Myocyte (in vitro differentiated cells): ENCODE measurements at places on chromosomes 11 and 22.

- no peak for DNase-seq
Measured at GRCh38 chr22:38938221-38938620, 19.2 kb upstream of the APOBEC3A start.

GRCh38 chr11:45563810-45564209 lies 101.6 kb downstream of the CHST1 start:
- DNase-seq = no peak

GRCh38 chr11:115990004-115990447 lies 485.8 kb upstream of the CADM1 start:
- DNase-seq = no peak

DNA sequence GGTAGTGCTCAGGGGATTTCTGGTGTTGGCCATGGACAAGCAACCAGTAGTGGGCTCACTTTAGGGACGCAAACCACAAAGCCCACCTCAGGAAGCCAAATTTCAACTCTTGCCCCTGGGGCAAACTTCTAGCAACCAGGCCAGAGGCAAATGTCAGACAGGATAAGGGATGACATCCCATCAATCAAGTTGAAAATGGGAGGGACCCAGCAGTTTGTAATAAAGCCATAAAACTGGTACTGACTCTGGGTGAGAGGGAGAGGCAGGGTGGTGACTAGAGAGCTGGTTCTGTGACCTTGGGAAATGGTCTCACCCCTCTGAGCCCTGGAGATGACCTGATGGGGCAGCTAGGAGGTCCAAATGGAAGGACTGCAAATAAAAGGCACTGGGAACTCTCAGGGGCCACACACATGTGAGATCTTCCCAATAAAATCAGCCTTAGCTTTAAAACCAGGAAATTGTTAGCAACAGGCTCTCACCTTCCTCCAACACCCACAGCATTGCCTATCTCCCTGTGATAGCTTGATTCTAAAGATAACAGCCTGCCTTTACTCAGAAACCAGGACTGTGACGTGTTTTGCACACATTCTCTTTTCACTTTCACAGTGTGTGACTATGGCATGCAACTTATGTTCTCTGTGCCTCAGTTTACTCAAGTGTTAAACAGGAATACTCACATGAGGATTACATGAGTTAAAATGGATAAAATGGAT lies 6.4 kb upstream of the TBC1D10A start:
- no peak for DNase-seq

- no peak for DNase-seq
Measured at GRCh38 chr11:1730059-1730629, 20.3 kb downstream of the IFITM10 start.

DNA sequence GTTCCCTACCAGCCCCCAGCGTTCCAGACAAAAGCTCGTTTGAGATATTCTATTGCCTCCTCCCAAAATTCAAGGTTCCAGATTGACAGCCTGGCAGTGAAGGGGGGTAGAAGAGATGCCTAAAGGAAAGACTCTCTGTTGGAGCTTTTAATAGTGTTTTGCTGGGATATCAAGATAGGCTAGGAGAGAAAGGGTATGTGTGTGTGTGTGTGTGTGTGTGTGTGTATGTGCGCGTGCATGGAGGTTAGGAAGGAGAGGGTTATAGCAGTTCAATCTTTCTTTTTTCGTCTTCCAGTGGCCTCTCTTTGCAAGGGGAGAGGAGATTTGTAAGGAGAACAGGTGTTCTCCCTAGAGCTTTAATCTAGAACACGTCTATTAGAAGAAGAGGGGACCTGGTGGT lies 22.0 kb downstream of the EHF start:
- DNase-seq = no peak

GRCh38 chr11:44571871-44572270 lies 6.4 kb downstream of the CD82 start:
- no peak for DNase-seq

GRCh38 chr22:49189871-49190270 lies 637.8 kb downstream of the BRD1 start:
- DNase-seq = no peak

- DNase-seq = no peak
Measured at GRCh38 chr11:134046681-134047449, 22.0 kb upstream of the JAM3 start.

GRCh38 chr11:91630916-91631673 lies 593.5 kb upstream of the FAT3 start:
- no peak for DNase-seq

- no peak for DNase-seq
Measured at GRCh38 chr11:9561279-9561982, 12.0 kb upstream of the WEE1 start.

DNA sequence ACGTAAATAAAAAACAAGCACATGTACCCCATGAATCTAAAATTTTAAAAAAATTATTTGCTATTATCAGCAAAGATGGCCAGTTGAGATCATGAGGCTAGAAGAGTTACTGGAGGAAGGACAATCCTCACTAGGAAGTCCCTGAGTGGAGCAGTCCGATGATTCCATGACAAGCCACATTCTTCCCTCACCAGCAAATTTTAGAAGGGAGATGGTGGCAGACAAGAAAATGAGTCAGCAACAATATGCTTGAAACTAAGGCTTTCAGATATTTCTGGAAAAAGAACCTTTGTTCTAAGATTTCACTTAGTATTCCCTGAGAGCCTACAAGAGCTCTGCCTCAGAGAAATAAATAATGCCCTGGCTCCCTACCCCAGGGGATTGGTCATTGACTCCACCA lies 34.9 kb downstream of the P4HA3 start:
- DNase-seq = no peak

- DNase-seq = no peak
Measured at GRCh38 chr11:134736251-134736947, 324.4 kb upstream of the B3GAT1 start.

DNA sequence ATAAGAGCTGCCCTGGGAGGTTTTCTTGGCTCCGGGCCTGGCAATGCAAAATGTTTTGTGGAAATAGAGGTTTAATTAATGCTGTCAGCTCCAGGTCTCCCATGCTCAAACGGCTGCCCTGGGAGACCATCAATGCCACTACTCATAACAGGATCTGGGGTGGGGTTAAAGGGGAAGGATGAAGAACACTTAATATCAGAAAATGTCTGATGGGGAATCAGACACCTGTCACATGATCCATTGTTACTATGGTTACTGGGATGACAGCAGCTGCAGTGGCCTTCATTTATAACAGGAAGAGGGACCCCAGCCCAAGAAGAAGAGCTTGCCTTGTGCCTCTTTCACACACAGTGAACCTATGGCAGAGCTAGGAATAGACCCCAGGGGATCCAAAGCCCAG lies 2.2 kb upstream of the SYT13 start:
- no peak for DNase-seq

- no peak for DNase-seq
Measured at GRCh38 chr11:134508219-134508990, 96.4 kb upstream of the B3GAT1 start.

DNA sequence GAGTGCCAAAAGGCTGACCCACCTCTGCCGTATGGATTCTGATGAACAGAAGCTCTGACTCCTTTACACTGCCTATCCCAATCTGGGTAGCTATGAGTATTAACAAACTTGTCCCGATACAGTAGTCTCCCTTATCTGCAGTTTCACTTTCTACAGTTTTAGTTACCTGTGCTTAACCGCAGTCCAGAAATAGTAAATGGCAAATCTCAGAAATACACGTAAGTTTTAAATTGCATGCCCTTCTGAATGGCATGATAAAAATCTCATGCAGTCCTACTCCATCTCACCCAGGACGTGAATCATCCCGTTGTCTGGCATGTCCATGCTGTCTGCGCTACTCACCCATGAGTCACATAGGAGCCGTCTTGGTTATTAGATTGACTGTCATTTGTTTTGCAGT lies 68.8 kb downstream of the SNX19 start:
- DNase-seq = peak; percentile 65

DNA sequence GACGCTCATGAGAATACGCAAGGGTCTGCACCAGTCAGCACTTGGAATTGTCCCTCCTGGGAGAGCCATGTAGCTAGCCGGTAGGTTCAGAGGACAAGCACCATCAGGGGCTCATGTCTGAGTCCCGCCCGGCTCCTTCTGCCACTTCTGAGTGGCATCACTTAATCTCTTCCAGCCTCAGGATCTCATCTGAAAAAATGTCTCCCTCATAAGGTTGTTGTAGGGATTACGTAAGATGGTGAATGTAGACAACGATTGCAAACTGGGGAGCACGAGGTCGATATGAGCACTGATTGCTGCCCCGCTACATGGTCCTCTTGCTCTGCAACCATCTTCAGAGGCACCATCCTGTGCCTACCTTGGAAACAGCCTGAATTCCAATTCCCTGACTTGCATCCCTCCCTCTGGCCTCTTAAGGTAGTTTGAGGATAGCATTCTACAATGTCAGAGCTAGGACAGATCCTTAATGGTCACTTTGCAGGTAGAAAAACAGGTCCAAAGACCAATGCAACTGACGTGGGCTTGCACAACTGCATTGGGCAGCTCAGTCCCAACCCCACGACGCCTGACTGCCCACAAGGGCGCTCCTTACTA lies 115.8 kb upstream of the TMEM45B start:
- no peak for DNase-seq

DNA sequence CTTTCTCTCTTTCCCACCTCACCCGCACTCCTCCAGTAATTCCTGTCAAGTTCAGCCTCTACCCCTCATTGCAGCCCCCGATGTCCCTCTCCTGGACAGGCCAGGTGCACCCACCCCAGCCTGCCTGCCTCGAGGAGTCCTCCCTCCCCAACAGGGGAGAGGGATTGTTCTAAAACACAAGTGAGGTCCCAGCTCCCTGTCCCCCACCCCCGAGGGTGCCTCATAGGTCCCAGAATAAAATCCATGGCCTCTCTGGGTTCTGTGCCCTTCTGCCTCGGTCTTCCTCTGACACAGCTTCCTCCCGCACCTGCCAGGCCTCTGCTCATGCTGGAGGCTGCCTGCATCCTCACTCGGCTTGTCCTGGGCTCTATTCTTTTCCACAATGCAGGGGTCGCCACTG lies 720.1 kb downstream of the BRD1 start:
- no peak for DNase-seq

DNA sequence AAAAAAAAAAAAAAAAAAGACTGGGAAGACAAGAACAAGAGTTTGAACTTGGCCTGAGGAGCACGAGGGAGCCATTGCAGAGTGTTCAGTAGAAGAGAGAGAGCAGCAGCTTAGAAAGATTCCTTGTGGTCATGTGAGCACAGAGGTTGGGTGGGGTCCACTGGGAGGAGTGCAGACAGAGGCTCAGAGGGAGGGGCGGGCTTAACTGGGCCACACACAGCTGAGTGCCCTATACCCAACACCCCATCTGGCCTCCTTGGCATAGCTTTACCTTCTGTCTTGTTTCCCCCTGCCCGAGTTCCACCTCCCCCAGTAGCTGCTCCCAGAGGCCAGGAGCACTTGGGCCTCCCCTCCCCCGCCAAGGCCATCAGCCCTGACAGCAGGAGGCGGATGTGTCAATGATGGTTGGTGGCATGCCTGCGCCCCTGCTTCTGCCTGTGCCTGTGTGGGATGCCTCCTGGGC lies 12.1 kb downstream of the C11orf86 start:
- no peak for DNase-seq

DNA sequence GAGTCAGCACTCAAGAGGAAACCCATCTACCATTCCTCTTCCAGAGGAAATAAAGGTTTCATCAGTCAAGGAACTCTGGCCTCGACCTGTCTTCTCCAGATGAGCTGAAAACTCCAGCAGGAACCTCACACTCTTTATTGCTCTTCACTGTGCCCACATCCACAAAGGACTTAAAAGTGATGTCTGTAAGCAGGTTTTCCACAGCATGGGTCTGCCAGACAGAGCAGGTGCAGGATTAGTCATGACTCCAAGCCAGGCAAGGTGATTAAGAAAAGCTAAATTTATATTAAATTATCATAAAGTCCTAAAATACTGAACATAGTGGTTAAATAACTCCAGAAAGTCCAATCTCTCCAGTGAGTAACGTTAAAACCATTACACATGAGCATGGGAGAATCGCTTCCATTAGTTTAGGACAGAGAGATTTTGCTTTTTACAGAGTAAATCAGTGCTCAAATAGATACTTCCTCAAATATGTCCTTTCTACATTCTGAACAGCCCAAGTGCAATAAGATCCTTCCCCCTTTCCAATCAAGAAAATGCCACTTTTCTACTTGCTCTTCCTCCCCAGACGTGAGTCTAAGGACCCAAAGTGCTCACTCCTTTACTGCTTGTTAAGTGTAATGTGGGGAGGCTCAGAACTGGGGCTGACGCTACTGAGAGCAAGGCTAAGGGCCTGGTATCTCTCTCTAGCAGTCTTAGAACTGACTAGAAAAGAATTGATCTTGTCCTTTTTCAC lies 10.7 kb upstream of the CKAP5 start:
- peak; percentile 77 for DNase-seq

GRCh38 chr11:116772443-116773202 lies at the start of gene BUD13:
Gene BUD13 (minus strand): TSS chr11:116772987. CDS start chr11:116772964, 23 bp downstream.
- peak; percentile 89 for DNase-seq

DNA sequence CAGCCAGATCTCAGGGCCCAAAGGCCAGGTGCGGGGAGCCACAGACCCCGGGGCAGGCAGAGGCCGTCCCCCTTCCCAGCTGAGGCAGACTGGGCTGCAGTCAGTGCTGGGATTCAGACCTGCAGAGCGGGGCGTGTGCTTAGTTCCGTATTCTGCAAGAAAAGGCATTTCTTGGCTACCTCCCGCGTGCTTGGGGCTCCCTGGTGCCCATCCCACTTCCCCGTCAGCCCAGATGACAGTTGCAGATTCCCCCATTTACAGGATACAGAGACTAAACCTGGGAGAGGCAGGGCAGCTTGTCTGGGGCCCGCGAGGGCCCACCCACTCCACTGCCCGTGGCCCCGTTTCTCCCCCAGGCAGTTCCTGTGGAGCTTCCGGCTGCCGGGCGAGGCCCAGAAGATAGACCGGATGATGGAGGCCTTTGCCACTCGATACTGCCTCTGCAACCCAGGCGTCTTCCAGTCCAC lies 18.3 kb downstream of the CYTH4 start:
- no peak for DNase-seq

- DNase-seq = no peak
Measured at GRCh38 chr22:40043793-40044101, 49.0 kb downstream of the FAM83F start.

DNA sequence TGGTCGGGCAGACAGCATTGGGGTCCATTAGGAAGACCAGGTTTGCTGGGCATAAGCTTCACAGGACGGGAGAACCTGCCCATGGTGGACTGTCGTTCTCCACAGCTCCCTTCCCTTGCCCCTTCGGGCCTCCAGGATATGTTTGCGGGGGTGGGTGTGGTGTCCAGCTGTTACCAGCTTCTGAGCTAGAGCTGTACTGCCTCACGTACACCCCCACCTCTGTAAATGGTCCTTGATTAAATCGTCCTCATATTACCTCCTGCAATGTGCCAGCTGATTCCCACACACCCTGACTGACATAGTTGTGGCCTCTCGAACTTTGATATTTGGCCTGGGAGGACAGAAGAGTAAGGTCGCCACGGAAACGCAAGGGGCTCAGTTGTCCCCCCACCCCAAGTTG lies 16.2 kb upstream of the BCR start:
- no peak for DNase-seq

GRCh38 chr11:57406337-57406904 lies 16.0 kb upstream of the PRG2 start:
- DNase-seq = no peak
